Lung (tissue), 17 donors: ENCODE measurements at places on chromosomes 1 and 21. TPM values are rescaled to one million over a fixed set of nuclear protein-coding genes. Genes with fewer than 3 reads are reported as not detected.

DNA sequence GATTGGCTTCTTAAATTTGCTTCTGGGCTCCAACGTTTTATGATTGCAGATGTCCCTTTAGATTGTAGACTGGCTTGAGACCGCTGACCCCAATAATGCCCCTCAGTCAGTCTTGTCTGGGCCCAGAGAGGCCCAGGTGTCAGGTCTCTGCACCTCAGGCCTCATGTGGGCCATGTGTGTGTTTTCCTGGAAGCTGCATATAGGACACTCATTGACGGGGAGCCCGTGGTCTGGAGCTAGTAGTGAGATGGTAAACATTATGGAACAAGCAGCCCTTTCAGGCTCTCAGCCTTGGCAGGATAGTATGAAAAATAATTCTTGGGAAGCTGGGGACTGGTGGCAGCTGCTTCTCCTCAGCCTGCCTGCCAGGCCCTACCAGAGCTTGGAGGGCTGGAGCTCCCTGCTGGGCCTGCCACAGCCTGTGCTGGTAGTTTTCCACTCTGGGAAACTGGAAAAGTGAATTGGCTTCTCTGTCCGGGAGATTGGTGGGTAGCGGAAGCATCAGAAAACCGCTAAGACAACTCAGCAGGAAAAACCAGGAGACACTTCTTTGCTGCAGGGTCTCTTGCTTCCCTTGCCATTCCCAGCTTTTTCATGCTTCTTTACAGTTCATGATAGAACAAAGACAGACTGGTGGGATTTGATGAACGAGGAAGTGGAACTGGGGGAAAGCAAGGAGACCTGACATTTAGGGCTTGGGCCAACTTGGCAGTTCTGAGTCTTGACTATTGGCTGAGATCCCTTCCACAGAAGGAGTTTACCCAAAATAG is 57.8 kb upstream of the HSD17B7 start:
- H3K27me3 ChIP-seq: no peaks in the 10 kb centered on the region
- H3K4me3 ChIP-seq: no peak overlapping the region
- H3K27ac ChIP-seq: peak overlapping the region; percentile 74
- no peaks in the 10 kb centered on the region for H3K36me3 ChIP-seq

GRCh38 chr1:110631836-110632620 is 25.9 kb upstream of the KCNA2 start:
- H3K27ac ChIP-seq: no peak overlapping the region
- no peaks in the 10 kb centered on the region for H3K36me3 ChIP-seq
- no peak for DNase-seq
- no peaks in the 10 kb centered on the region for H3K27me3 ChIP-seq

DNA sequence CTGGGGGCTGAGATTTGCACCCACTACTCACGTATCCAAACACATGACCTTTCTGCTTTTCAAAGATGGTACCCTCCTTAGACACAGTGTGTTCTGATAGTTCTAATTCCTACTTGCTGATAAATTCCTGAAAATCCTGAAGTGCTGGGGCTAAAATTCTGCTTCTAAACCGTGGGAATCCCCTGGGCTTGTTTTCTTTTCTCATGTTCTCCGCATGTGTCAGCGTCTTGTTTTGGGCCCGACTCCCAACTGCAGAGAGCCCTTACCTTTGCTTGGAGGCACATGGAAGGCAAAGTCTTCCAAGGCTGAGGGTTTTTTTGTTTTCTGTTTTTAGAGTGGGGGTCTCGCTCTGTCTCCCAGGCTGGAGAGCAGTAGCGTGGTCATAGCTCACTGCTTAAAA is 27.2 kb downstream of the PSMG1 start:
- no peaks in the 10 kb centered on the region for H3K4me1 ChIP-seq
- H3K27me3 ChIP-seq: no peaks in the 10 kb centered on the region
- no peak overlapping the region for H3K27ac ChIP-seq
- no peak overlapping the region for H3K4me3 ChIP-seq
- H3K36me3 ChIP-seq: no peaks in the 10 kb centered on the region

DNA sequence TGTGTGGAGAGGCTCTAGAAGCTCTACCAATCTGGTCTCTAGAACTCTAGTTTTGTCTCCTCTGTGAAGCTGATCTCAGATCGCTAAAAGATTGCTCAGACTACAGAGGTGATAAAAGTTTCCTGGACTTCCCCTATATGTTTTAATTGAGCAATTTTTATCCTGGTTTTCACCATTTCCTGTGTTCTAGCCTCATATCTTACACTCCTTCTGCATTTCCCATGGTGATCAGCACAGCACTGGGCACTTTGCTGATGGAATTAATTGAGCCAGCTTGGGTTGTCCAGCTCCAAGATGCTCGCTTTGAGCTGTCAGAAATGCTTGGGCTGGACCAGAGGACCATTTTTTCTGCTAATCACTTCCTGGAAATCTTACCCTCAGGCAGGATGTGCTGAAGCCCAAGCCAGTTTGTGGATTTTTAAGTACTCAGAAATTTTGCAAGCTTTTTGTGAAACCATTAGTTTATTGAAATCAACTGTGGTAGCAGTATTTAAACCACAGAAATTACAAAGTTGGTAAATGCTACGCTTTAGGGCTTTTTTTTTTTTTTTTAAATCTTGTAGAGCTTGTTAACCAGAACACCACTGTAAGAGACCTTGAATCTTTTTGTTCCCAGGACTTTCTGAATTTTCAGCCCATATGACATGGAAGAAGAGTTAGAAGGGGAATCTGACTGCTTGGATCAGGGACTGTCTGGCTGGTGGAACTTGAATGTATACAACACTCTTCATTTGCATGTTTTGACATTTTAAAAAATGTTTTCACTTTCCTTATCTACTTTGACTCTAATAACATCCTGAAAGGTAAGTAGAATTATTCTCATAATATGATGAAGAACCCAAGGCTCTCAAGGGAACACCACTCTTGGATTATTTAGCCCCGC is 28.4 kb downstream of the CD48 start:
- no peaks in the 10 kb centered on the region for H3K27me3 ChIP-seq
- H3K4me3 ChIP-seq: no peak overlapping the region
- H3K4me1 ChIP-seq: no peaks in the 10 kb centered on the region
- H3K36me3 ChIP-seq: no peaks in the 10 kb centered on the region
- no peak overlapping the region for H3K27ac ChIP-seq
- no peak for DNase-seq

GRCh38 chr21:37155186-37155585 is 82.1 kb downstream of the TTC3 start:
- H3K27ac ChIP-seq: no peak overlapping the region
- H3K4me1 ChIP-seq: no peaks in the 10 kb centered on the region
- no peak for DNase-seq
- peaks cover 12% of the 10 kb centered on the region for H3K36me3 ChIP-seq
- no peak overlapping the region for H3K4me3 ChIP-seq
- H3K27me3 ChIP-seq: no peaks in the 10 kb centered on the region

- H3K36me3 ChIP-seq: no peaks in the 10 kb centered on the region
- no peak overlapping the region for H3K4me3 ChIP-seq
- H3K4me1 ChIP-seq: no peaks in the 10 kb centered on the region
- H3K27me3 ChIP-seq: no peaks in the 10 kb centered on the region
Observed at GRCh38 chr1:87263281-87263680, 65.4 kb upstream of the LMO4 start.

- H3K36me3 ChIP-seq: no peaks in the 10 kb centered on the region
- H3K4me3 ChIP-seq: no peak overlapping the region
- H3K27ac ChIP-seq: no peak overlapping the region
Observed at GRCh38 chr1:150788946-150789345, 19.1 kb downstream of the CTSK start.

- no peaks in the 10 kb centered on the region for H3K4me1 ChIP-seq
- no peak for DNase-seq
- H3K4me3 ChIP-seq: no peak overlapping the region
- no peak overlapping the region for H3K27ac ChIP-seq
- no peaks in the 10 kb centered on the region for H3K27me3 ChIP-seq
Observed at GRCh38 chr1:229454056-229454455, 20.2 kb upstream of the ACTA1 start.

- H3K27ac ChIP-seq: peak overlapping the region; percentile 45
- peaks cover 12% of the 10 kb centered on the region for H3K4me1 ChIP-seq
- no peak overlapping the region for H3K4me3 ChIP-seq
- no peak for DNase-seq
- H3K27me3 ChIP-seq: no peaks in the 10 kb centered on the region
Observed at GRCh38 chr1:224358237-224358636, 1.6 kb downstream of the CNIH4 start.

- H3K4me3 ChIP-seq: no peak overlapping the region
- peaks cover 2% of the 10 kb centered on the region for H3K4me1 ChIP-seq
- DNase-seq: no peak
- no peaks in the 10 kb centered on the region for H3K27me3 ChIP-seq
Observed at GRCh38 chr1:215539803-215540570, 27.1 kb upstream of the KCTD3 start.

DNA sequence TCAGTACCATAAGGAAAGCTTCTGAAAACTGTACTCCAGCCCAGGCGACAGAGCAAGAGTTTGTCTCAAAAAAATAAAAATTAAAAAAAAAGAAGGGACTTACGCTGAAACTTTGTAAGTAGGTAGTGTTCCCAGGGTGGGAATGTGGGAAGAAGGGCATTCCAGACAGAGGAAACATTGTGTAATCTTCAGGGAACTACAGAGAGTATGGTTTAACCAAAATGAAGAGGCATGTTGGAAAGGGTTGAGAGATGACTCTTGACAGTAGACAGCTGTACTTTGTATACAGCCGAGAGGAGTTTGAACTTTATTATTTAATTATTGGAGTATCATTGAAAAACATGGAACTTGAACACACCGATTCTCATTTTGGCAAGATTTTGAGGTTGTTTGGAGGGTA is 43.0 kb downstream of the PPP2R5A start:
- H3K4me1 ChIP-seq: no peaks in the 10 kb centered on the region
- no peak for DNase-seq

DNA sequence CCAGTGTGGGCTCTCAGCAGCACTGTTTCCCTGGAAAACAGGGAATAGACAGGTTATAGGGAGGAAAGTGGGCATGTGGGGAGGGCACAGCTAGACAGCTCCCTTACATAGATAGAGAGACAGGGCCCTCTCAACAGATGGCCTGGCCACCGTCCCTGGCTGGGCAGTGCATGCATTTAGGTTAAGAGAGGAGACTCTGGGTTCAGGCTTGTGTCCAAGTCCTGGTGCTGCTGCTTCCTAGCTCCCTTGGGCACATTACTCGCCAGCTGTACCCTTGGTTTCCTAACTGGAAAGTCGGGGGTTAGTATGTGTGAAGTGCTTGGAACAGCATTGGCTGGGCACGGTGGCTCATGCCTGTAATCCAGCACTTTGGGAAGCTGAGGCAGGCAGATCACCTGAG is 9.1 kb downstream of the PLOD1 start:
- no peaks in the 10 kb centered on the region for H3K4me1 ChIP-seq
- no peak overlapping the region for H3K4me3 ChIP-seq
- H3K27ac ChIP-seq: no peak overlapping the region
- H3K36me3 ChIP-seq: peaks cover under 1% of the 10 kb centered on the region
- DNase-seq: no peak

- no peaks in the 10 kb centered on the region for H3K4me1 ChIP-seq
- no peak for DNase-seq
- H3K27me3 ChIP-seq: no peaks in the 10 kb centered on the region
- H3K4me3 ChIP-seq: no peak overlapping the region
Observed at GRCh38 chr1:30506291-30507015, 216.9 kb downstream of the MATN1 start.

DNA sequence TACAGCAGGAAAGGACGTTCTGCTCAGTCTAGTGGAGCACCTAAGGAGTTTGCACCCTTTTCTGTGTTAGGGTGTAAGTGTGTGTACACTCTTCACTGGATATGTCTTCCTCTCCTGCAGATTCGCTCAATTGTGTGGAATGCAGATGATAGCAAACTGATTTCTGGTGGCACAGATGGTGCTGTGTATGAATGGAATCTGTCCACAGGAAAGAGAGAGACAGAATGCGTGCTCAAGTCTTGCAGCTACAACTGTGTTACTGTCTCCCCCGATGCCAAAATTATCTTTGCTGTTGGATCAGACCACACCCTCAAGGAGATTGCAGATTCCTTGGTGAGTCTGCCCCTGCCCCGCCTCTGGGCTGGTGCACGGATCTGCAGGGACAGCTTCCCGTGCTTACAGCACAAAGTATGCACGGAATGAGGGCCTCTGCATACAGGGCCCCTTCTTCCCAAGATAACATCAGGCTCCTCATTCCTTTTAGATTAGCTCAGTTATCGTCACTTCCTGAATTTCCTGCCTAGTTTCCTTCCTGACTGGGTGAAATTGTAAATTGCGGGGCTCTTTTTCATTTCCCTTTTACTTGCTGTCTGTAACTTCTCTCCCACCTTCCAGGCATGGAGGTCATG is 34.6 kb downstream of the CFAP57 start:
- H3K27ac ChIP-seq: peak overlapping the region; percentile 91
- DNase-seq: peak; percentile 76
- H3K27me3 ChIP-seq: no peaks in the 10 kb centered on the region
- peaks cover 16% of the 10 kb centered on the region for H3K4me1 ChIP-seq
- no peaks in the 10 kb centered on the region for H3K36me3 ChIP-seq

GRCh38 chr1:196611873-196612272 is 3.6 kb upstream of the KCNT2 start:
- no peaks in the 10 kb centered on the region for H3K36me3 ChIP-seq
- no peak overlapping the region for H3K4me3 ChIP-seq
- no peak for DNase-seq
- H3K27me3 ChIP-seq: no peaks in the 10 kb centered on the region

- no peaks in the 10 kb centered on the region for H3K27me3 ChIP-seq
- no peaks in the 10 kb centered on the region for H3K36me3 ChIP-seq
- H3K4me3 ChIP-seq: no peak overlapping the region
- no peak for DNase-seq
- peak overlapping the region; percentile 11 for H3K27ac ChIP-seq
- peaks cover under 1% of the 10 kb centered on the region for H3K4me1 ChIP-seq
Observed at GRCh38 chr1:25505656-25506385, 37.6 kb upstream of the LDLRAP1 start.

DNA sequence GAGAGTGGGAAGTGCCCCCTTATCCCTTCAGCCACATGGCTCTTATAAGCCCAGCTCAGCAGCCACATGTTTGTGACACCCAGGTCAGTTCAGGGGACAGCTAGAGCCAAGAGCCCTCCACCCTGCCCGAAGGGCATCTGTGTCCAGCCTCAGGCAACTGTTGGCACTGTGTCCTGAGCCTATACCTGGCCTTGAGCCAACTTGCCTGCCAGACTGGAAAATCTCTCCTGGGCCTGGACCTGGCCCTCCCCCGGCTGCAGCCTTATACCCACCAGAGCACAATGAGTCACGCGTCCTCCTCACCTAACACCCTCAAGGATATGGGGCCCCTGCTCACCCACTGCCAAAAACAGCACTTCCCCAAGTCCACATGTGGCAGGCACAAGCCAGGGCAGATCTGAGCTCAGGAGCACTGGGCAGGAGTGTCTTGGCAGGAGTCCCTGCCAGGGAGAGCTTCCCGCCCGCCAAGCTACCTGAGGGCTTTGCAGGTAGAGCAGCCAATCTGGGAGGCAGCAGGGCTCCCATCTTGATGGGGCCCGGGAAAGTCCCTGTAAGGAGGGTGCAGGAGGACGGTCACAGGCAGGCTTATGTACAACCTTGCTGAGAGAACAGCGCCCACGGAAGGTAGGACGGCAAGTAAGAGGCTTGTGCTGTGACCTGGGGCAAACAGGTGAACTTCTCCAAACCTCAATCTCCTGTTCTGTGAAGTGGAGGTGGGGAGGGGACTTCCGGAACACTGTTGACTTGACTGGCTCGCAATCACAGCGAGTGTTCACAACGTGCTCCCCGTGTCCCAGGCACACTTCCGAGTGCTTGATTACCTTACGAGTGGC is 19.8 kb upstream of the HSPG2 start:
- no peaks in the 10 kb centered on the region for H3K27me3 ChIP-seq
- DNase-seq: peak; percentile 58
- H3K4me3 ChIP-seq: no peak overlapping the region
- H3K36me3 ChIP-seq: no peaks in the 10 kb centered on the region
- peaks cover 19% of the 10 kb centered on the region for H3K4me1 ChIP-seq
- peak overlapping the region; percentile 47 for H3K27ac ChIP-seq

Gene NSUN4
- 28.9 TPM for total RNA-seq

Gene COL16A1
- total RNA-seq: 83.2 TPM

Gene PROK1
- total RNA-seq: not detected

Gene S1PR1
- total RNA-seq: 106 TPM

Gene DMRTA2
- not detected for total RNA-seq

Gene PHC2
- total RNA-seq: 141 TPM

Gene NPHS2
- not detected for total RNA-seq

Gene IPO9
- 52.3 TPM for total RNA-seq

Gene RGS1
- total RNA-seq: 7.3 TPM
